ENCODE measurements at places on chromosomes 2 and 18. TPM values are rescaled to one million over a fixed set of nuclear protein-coding genes. Genes with fewer than 3 reads are reported as not detected.
A peak's percentile ranks its signal among the peaks of the same experiment; 100 is the strongest.

DNA sequence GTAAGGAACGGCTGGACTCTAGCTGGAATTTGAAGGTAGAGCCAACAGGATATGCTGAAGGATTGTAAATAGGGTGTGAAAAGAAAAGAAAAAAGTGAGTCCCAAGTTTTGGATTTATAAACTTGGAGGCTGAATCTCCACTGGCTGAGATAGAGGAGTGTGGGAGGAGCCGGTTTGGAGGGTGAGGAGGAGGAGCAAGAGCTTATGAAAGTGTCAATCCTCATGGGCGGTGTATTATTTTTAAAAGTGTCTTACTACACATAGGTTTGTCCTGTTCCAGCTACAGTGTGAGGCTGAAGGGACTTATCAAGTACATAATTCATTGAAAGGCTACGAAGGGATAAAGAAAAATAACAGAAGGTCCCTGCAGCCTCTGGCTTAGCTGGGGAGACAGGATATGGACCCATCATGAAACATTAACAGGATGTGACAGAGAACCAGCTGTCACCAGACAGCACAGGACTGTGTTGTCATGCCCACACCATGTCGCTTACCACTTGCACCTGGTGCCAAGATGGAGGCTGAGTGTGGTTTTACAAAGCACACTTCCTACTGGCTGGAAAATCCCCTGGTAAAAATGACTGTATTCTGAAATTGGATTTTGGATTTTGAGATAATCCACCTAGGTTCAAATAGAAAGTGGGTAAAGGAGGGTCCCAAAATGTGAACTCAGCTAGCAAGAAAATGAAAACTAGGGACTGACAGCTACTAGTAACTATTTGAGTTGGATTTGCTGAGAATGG, 2.5 kb upstream of the MREG start:
- DNase-seq = no peak

DNA sequence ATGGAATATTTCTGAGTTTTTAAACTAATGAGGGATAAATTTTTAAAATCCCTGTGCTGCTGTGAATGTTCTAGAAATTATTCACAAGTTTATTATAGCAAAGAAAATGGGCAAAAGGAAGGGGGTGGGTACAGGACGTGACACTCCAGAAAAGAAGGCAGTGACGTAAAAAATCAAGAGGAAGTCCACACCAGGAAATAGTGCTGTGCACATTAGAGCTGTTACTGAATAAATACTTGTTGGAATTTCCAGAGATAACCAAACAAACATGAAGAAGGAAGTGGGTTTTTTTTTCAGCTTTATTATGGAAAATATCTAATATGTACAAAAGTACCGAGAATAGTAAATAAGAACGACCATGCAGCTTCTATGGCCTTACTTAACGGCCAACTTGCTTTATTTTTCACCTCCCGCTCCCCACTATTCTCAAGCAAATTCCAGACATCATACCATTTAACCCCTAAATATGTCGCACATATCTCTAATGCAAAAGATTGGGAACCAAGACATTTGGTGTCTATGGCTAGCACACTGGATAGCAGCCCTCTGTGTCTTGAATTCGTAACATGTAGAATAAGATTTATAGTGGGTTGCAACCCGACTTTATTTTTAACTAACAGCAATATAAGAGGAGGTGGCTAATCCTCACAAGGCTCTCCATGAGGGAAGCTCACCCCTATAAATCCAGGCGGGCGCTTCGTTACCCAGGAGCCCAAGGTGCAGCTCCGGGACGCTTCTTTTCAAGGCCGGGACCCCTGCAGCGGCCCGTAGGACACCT, 580 bp upstream of the NDUFV2 start:
- DNase-seq = peak; percentile 31

DNA sequence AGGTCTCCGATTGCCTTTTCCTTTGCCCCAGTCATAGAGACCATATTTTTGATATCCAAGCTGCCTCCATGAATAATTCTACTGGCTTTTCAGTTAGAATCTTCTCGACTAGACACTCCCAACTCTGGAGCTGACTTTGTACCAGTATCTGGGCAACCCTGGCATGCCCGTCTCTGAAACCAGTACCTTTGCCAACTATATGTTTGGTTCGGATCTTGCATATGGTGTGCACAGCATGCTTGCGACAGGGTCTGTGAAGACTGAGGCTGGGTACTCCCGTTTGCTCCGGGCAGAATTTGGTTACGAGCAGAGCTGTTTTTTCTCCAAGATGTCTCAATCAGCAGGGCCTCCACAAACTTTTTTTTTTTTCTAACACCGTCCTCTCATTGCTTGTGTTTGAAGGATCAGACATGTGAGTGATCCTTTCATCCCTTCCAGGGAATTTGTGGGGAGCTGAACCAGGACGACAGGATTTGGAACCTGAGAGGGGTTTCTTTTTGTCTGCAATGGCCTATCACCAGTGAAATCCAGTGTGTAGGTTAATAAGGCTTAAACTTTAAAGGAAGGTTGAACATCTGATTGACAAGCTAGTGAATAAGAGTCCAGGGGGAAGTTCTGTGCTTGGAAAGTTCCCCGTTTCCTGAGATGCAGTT, 322.3 kb downstream of the MYCN start:
- no peak for DNase-seq

DNA sequence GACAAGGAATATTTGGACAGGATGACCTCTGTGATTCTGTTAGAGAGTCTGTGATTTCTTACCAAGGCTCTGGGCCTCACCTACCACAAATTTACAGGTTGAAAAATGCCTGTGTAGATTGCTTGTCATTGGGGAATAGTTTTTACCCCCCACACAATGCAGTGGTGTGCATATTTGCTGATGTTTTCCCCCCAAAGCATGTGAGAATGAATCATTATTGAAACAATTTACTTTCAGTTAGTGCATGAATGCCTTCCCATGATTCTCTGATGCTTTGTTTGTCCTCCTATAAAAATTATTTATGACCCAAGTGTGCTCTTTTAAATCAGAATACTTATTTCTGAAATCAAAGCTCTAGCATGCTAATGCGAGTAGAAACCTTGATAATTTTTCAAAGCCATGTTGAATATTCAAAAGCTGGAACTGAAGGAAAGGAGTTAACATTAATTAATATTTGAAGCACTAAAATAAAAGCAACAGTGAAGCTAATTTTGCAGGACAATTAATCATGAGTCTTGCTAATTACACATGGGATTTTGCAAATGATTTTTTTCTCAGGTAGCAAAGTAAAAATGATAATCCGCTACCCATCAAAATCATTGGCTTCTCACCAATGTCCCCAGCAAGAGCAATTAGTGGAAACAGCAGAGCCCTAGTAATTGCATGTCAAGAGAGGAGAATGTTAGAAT, 361.2 kb upstream of the HNRNPA3 start:
- DNase-seq = no peak

DNA sequence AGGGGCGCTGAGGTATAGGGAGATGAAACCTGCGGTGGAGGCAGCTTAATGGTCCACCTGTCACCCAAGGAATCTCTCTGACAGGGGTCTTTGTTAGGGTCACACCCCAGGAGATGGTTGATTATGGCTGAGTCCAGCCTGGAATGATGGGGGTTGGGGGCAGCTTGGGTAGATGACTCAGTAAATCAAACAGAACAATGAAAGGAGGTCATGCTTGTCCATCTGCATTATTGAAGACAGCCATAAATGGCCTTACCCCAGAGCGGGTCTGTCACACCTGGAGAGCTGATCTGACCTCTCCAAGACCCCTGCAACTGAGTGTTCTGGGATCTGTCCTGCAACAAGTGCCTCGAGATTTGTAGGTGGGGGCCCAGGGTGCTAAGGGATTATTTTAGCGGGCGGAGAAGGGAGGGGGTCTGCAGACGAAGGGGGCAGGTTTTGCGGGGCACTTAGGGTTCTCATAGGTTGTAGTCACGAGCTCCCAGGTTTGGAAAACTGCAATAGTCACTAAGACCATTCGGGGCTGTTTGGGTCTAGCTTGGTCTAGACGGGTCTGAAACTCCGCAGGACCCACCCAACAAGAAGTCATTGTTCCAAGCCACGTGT, 771 bp upstream of the IGFBP2 start:
- DNase-seq = no peak

DNA sequence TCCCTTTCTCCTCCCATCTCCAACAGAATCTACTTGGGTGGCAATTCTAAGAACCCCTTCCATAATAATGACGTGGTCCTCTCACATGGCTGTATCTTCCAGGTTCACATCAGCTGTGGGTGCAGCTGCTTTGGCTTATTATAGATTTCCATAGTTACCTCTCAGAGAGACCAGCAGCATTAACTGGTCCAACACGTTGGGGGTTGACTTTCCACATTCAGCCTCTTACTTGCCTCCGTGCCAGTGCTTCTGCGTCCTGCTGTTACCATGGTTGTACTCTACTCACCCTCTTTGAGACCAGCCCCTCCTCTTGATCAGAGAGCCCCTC, 570.7 kb downstream of the PLCL1 start:
- DNase-seq = no peak

DNA sequence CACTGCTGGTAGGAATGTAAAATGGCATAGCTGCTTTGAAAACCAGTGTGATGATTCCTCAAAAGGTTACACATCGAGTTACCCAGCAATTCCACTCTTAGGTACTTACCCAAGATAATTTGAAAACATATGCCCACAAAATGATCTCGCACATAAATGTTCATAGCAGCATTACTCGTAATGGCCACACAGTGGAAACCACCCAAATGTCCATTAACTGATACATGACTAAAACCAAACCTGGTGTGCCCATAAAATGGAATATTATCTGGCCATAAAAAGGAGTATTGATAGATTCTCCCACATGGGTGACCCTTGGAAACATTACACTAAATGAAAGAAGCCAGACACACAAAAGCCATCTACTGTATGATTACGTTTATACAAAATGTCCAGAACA, 70.4 kb downstream of the ALPK2 start:
- no peak for DNase-seq

- DNase-seq = no peak
These were observed at the start of gene WNT10A for GRCh38 chr2:218880102-218880858. WNT10A (plus strand) TSS chr2:218880852; CDS start chr2:218880996, 144 bp downstream.

DNA sequence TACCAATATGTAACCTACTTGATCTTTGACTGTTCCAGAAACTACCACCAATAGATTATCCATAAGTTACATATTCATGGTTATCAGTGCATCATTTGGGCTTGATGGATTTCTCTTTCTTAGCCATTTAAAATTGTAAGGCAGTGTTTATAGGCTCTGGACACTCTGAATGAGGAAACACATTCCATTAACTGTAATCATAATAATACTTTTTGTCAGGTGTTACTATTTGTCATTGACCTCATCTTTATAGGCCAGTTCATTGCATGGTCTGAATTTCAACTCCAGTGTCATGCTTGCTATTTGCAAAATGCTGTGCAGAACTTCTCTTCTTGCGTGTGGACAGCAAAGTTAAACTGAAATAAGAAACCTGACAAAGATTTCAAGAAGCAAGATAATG, 1340.2 kb upstream of the ZEB2 start:
- peak; percentile 1 for DNase-seq

DNA sequence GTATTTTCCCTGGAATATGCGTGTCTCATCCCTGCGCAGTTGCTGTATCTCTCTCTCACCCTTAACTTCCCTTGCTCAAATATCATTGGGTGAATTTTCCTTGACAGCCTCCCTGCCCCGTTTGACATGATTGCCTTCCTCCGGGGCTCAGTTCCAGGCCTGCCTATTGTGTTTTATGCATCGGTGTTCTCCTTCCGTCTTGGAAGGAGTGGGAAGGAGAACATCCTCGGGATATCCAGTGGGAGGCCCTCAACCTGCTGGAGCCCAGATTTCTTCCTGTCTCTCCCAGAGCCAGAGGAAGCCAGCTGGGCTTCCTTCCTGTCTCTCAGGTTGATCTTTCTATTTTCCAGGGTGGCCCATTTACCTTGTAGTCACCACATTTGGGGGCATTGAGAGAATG, 434.7 kb upstream of the HS6ST1 start:
- no peak for DNase-seq

DNA sequence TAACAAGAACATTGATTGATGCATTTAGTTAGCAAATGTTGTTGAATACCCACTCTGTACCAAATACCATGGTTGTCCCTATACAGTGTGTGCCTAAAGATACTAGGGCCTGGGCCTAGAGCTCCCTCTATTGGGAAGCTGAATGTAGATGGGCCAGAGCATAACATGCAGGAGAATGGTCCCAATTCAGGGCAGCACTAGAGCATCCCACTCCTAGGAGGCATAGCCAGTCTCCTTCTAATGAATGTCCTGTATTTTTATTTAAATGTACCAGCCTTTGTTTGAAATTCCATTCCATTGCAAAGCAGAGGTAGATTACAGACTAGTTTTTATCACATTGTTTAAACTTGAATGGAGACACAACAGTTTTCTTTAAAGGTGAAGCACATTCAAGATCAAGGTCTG, 90.6 kb downstream of the FEZ2 start:
- no peak for DNase-seq

- no peak for DNase-seq
These were observed 51.2 kb upstream of the GLI2 start for GRCh38 chr2:120684289-120685065.

DNA sequence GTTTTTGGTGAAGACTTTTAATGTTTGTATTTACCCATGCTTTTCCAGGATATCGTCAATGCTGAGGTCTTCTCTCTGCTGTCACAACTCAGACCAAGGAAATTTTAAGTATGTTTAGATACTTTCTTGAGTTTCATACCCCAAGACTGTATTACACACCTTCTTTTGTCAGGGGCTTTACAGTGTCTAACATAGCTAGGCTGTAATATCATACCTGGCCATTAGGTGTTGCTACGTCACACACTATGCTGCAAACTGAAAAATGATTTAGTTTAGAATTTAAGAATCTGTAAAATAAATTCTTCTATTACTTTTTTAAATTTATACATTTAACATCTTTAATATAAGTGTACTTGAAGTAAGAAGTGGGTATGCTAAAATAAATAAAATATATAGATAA, 358.4 kb upstream of the NRP2 start:
- DNase-seq = no peak

- no peak for DNase-seq
These were observed 84.8 kb downstream of the ACAA2 start for GRCh38 chr18:49728542-49728941.

Gene PLGLB2
- 1.2 TPM for total RNA-seq

Gene PLCL1
- total RNA-seq = 0.08 TPM

Gene CHRNG
- total RNA-seq = not detected

Gene OTOF
- total RNA-seq = not detected

Gene MYO1B
- 62.8 TPM for total RNA-seq

Gene GAREM2
- 3.0 TPM for total RNA-seq

Gene RBKS
- total RNA-seq = 1.8 TPM

Gene CRYGD
- not detected for total RNA-seq

Gene NT5C1B
- total RNA-seq = not detected

Gene CD207
- total RNA-seq = not detected

Gene CTAGE1
- not detected for total RNA-seq

Gene ALPP
- not detected for total RNA-seq
